ENCODE measurements at places on chromosomes 6 and 20. TPM values are rescaled to one million over a fixed set of nuclear protein-coding genes. Genes with fewer than 3 reads are reported as not detected.

The PAK5 gene
- total RNA-seq: not detected

GRCh38 chr20:48826883-48827771 lies 672 bp downstream of the PREX1 start:
- DNase-seq: peak; percentile 70

The SNRPB gene
- total RNA-seq: 461 TPM

DNA sequence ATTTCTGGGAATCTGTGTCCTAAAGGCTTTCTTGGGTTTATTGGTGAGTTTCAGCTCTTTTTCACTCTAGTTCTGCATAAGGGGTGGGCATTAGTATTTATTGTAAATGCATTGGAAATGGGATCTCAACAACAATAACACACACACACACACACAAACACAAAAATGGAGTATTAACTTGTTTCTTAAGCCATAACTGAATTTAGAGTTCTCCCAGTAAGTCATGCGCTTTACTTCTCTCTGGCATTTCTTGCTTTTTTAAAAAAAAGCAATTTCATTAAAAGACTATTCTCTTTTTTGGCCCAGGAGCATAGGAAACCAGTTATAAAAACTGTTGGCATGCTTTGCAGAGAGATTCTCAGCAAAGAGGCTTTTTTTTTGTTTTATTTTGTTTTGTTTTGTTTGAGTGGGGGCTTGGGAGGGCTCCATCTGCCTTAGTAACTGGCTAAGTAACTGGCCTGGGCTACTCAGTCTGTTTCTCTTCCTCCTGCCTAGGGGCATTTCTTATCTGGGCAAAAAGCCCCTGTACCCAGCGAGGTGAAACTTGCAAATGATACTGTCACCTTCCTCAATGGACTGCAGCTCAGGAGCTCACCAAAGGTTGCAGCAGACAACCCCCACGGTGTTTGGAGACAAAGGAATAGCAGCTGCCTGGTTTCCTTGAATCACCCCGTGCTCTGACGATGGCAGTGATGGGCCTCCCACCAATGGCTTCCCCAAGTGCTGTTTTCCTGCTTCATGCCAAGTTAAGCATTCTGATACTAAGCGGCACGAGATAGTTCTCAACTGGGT lies 128.5 kb downstream of the BCAS1 start:
- DNase-seq: no peak

GRCh38 chr6:159107451-159108260 lies 61.5 kb upstream of the FNDC1 start:
- no peak for DNase-seq

The ENPP1 gene
- total RNA-seq: 0.36 TPM

GRCh38 chr20:12821249-12821648 lies 187.5 kb upstream of the SPTLC3 start:
- DNase-seq: no peak

DNA sequence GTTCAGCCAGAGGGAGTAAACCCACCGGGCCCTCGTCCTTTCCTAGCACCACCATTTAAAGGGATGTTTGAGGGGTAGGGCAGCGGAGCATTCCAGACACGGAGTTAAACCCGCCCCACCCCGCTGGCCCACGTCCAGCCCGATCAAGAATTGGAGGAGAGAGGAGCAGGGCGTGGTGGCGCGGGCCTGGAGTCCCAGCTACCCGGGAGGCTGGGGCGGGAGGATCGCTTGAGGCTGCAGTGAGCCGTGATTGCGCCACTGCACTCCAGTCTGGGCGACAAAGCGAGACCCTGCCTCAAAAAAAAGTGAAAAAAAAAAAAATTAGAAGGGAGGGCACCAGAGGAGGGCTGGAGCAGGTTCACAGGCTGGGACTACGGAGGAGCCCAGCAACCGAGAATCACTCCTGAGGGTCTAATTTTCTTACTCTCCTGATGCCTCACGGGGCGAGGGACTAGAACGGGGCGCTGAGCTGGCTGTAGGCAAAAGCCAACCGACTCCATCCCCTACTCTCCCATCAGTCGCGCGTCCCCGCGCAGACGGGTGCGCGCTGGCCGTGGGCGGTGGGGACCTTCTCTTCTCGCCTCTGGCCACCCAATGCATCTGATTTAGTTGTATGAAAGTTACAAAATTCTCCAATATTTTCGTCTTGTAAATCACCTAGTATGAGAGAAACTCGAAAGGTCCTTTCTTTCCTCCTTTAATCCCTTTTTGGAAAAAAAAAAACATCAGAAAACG lies 6.1 kb upstream of the HSPA1B start:
- peak; percentile 72 for DNase-seq

The LY6G6F gene
- total RNA-seq: not detected

- no peak for DNase-seq
These were observed 53.0 kb downstream of the ALDH8A1 start for GRCh38 chr6:134896910-134897309.

DNA sequence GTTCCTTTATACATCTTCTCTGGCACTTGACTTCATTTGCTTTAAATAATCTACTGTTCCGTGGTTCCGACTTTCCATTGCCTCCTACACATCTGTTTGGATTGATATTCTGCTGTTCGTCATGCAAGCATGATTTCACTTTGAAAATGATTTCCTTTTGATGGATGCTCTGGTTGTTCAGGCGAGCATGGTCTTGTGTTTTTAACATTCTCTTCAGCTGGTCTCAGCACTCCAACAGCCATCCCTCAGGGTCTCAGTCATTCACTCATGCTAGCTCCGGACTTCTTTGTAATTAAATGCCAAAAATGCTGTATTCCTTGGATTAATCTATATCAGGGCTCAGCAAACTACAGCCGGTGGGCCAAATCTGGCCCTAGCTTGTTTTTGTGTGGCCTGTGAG lies 27.2 kb upstream of the SPACA1 start:
- DNase-seq: no peak

The LEMD2 gene
- 80.5 TPM for total RNA-seq

DNA sequence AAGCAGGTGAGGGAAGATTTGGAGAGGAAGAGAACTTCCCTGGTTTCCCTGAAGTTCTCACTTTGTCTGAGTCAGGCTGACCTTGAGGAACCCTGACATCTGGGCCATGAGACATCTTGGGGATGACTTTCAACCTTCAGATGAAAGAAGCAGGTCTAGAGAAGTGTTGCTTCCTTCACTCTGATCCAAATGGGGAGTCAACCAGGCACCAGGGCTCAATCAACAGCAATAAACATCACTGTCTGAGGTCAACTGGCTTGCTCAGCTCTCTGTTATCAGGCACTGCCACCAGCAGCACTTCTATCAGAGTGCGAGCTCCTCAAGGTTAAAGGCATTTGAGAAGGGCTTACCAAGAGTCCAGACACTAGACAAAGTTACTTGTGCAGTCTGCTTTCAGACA lies 6.3 kb downstream of the ACOT8 start:
- DNase-seq: no peak

- no peak for DNase-seq
These were observed 135.8 kb upstream of the AFDN start for GRCh38 chr6:167690931-167691330.

The ZC2HC1B gene
- not detected for total RNA-seq

The L3MBTL1 gene
- 9.1 TPM for total RNA-seq

DNA sequence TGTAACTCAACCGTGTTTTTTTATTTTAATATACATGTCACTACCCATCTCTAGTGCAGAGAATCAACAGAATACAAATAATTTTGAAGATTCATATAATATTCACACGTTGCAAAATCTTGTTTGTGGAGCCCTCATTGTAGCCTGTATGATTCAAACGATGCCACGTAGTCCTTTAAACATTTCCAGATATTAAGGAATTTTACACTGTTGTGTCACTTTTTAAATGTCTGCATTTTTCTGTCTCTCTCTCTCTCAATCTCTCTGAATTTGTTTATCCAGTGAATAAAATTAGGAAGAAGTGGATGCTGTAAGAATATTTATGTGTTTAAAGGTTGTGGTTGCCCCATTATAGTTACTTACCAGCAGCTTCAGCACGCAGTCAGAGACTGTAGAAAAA lies 262.0 kb downstream of the PAX1 start:
- no peak for DNase-seq

DNA sequence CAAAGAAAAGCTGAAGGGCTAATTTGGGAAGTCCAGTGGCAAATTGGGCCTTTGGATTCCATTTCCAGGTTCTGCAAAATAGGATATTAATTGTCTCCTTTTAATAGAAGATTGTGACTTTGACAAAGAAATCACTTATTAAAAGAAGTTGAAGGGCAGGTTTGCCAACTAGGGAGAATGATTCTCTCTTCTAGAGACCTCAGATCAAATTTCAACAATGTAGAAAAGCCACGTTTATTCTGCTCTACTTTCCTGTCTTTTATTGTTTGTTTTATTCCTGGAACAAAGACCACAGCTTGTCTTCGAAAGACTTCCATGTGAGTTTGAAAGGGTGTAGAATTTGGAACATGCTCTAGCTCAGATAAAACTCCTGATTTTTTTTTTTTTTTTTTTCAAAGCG lies 65.5 kb upstream of the PRL start:
- no peak for DNase-seq

- DNase-seq: no peak
These were observed 112.2 kb downstream of the DTNBP1 start for GRCh38 chr6:15550546-15551123.

GRCh38 chr6:151286214-151286613 lies 46.4 kb downstream of the AKAP12 start:
- DNase-seq: no peak

The CAGE1 gene
- not detected for total RNA-seq

DNA sequence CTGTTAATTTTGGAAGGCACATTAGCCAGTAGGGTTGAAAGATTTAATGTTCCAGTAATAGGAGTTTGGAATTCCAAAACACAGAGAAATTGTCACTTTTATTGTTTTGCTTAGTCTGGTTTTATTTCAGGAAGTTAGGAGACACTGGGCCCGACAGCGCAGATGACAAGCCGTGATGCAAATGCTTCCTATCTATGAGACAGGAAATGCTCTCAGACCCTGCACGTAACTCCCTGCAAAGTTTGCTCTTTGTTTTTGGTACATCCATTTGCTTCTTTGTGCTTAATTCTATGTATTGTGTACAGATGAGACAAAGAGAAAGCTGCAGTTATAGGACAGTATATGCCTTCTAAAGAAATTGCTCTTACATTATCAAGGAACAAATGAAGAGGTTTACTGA lies 201.6 kb upstream of the SGK1 start:
- peak; percentile 11 for DNase-seq

The PSMB9 gene
- 262 TPM for total RNA-seq

DNA sequence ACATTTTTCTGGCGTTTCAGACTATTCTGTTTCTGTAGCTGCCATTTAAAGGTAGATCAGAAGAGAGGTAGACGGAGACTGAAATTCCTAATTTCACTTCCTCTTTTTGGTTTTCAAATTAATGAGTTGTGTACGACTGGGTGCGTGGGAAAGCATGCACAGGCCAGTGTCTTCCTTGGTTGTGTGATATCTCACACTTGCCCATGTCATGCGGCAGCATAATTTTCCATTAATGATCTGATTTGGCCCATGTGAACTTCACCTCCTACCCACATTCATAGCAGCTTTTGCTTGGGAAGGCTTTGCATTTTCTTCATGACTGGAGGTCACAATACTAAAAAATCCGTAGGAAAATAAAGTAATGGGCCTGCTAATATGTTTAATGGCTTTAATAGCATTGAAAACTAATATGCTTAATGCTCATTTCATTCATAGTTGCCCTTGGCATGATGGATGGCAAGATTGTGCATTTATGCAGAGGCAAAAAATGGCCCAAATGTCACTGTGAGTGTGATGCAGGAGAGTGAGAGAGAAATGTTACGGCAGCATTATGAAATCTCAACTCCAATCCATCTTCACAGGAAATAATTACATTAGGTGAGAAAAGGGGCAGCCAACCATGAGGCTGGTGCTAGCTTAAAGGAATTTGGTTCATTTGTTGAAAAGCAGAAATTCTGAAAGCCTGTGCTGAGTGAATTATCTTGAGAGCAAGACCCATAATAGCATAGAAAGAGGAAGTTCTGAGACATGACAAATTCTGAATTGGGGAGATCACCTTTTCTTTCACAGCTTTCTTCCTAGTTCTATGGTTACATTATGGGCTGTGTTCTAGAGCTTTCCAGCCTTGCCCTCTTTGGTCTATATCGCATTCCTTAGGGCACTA lies 69.0 kb upstream of the UST start:
- no peak for DNase-seq

DNA sequence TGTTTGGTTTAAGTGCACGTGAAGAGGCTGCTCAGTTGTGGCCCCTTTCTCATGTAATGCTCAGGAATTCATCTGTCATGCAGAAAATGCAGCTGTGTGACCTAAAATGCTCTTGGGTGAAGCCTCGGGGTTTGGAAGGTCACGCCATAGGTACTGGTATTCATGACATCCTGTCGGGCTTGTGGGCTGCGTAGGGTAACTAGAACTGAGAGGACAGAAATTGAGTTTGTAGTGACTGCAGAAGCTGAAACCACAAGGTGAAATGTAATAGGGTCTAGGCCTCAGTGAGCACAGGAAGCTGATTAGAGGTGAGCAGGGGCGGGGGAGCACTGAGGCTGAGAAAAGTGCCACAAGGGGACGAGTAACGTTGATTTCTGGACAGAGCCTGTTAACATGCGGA lies 128.8 kb downstream of the SOBP start:
- peak; percentile 21 for DNase-seq

GRCh38 chr6:70051197-70052124 lies 185.1 kb downstream of the COL19A1 start:
- DNase-seq: no peak

- no peak for DNase-seq
These were observed 139.5 kb upstream of the SCGN start for GRCh38 chr6:25512560-25512959.

- DNase-seq: no peak
These were observed 360.1 kb upstream of the CHD6 start for GRCh38 chr20:41978246-41978790.

DNA sequence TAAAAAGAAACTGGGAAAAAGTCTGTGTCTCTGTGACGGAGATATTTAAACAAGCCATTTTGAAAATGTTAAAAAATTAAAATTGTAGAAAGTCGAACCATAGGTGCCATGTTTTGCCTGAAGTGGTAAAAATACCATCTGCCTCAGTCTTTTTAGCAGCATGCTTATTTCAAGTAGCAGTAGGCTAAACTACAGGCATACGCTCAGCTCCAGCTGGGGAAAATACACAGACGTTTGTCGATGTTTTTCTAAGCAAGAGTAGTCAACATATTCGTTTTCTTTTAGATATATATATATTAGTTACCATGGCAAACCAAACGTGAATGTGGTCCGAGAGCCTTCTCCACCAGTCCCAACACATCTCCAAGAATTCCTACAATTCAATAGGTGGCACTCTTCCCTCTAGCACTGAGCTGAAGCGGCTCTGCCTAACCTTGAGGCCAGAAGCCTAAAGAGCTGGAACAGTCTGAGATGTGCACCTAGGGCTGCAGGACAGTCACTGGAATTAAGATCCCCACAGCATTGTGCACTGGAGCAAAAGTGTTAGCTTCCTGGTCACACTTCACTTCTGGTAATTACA lies 70.2 kb upstream of the BEND3 start:
- no peak for DNase-seq

DNA sequence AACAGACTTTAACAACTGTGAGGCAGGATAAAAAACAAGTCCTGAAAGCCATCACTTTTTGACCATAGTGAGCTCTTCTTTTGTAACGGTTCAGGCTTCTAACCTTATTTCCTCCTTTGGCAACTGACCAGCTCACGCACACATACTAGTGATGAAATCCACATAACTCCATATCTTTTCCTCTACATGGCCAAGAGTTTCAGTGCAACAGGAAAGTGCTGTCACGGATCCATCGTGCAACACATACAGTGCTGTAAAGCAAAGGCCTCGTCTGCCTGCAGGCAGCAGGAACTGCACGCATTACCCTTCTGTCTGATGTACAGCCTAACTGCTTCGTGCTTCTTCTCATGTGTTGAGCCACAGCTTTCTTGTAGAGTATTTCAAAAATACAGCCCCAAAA lies 108.5 kb downstream of the EPM2A start:
- DNase-seq: no peak

GRCh38 chr6:117971637-117972036 lies 64.6 kb downstream of the SLC35F1 start:
- DNase-seq: no peak
